ENCODE measurements at places on chromosomes 12 and 14.
A peak's percentile ranks its signal among the peaks of the same experiment; 100 is the strongest.

- DNase-seq: no peak
These were observed 4.5 kb upstream of the KRT3 start for GRCh38 chr12:52800259-52800917.

- DNase-seq: no peak
These were observed 525 bp downstream of the ATP5F1B start for GRCh38 chr12:56645201-56645716.

DNA sequence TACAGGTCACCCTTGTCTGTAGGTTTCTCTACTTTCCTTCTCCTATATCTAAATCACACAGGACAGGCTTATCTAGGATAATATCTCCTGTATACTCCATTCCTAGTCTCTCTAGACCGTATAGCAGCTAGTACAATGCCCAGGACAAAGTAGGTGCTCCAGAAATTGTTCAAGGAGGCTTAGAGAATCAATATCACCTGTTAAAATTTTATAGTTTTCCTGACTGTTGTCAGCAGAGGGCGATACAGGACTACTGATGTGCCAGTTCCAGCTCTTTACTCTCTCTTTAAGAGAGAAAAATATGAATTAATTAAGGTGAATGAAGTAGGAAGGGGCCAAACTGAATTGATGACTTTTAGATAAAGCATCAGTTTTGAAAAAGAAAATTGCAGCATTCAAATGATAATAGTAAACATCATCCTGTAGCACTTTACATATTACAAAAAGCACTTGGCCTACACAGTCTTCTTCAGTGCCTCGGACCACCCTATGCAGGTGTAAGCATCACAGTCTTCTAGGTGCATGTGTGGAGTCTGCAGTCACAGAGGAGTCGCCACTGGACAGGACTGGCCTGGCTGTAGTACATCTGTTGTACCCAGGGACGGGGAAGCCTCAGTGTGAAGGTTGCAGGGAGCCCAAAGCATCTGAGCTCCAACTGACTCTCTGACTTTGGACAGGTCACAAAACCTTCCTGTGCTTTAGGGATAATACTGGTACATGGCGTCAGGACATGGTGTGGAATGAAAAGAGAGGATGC is 61.9 kb upstream of the MAX start:
- peak; percentile 75 for DNase-seq

DNA sequence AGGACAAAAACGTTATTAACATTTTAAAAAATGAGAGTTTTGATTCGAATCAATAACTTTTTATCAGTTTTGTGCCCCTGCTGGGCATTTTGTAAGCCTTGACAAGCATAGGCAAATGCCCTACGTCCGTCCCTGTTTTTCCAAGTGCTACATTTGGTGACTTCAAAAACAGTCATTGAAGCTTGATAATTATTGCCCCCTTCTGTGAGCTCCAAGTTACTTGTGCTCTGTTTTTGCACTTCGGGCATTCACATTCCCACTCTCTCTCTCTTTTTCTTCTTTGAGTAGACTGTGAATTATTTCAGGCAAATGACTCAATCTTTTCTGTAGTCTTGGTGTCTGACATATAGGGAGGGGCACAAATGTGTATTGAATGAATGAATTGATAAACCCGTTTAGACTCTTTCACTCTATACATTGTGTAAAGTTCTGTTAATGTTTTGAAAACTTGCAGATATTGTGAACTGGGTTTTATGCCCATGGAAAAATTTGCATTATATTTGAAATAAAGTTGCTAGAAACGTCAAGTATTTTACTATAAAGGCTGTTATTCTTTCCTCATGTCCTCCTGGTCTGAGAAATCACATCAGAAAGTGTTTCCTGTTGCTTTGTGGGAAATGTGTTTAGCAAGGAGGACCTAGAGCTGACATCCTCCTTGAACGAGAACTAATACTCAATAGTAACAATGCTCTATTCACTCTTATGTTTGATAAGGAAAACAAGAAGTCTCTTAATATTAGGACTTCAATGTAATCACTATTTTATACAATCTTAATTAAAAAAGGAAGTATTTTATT is 1.4 kb downstream of the APAF1 start:
- peak; percentile 25 for DNase-seq

GRCh38 chr14:23667134-23667533 is 31.0 kb downstream of the DHRS2 start:
- DNase-seq: no peak

GRCh38 chr12:94690198-94690771 is 39.9 kb upstream of the TMCC3 start:
- no peak for DNase-seq

GRCh38 chr12:53122961-53123468 is 19.7 kb downstream of the SOAT2 start:
- no peak for DNase-seq

DNA sequence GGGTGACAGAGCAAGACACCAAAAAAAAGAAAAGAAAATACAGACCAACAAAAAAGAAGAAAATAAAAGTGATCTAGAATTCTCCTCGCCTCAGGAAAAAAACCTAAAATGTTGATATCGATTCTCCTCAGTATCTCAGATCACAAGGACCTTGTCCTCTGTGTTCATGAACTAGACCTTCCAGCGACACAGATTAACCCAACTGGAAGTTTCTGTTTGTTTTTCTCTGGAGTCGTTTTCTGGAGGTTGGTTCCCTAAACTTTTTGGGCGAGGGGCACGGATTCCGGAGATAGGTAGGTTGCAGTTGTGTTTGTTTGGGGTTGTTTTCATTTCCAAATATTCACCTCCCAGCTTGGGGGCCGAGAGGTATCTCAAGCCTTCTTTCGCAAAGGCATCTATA is 559 bp upstream of the RFC5 start:
- no peak for DNase-seq

DNA sequence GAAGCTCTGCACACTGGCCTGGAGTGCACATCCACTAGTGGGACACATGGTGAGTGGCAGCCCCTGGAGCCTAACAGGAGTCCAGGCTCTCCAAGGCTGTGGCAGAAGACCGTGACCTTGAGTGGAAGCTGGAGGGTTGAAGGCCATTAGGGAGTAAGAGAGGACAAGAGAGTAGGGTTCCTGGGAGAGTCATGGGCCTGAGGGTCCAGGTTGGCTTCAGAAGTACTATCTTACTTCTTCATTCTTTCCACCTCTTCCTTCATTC is 406 bp downstream of the IL23A start:
- DNase-seq: no peak

- DNase-seq: peak; percentile 55
These were observed 4.6 kb downstream of the TAC3 start for GRCh38 chr12:57011438-57012424.

GRCh38 chr12:67358781-67359338 is 89.7 kb downstream of the CAND1 start:
- DNase-seq: no peak
